ENCODE measurements at places on chromosomes 12 and 14.

- no peak for DNase-seq
Measured at GRCh38 chr12:12523229-12523628, 39.4 kb downstream of the DUSP16 start.

DNA sequence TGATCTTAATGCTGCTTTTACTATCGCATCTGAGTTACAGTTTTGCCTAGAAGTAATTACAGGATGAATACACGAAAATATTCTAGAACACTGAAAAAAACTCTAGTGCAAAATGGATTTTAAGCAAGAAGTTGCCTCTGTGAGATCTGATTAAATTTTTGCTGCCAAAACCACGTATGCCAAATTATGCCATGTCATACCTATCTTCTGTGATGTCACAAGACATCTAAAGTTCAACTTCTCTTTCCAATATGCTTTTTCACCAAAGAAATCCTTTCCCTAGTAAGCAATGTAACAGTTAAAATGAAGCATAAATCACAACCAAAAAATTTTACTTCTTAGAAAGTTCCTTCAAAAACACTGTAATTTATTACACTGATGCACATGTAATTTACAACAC is 39.6 kb downstream of the HECTD4 start:
- no peak for DNase-seq

GRCh38 chr14:49105512-49105911 is 480.7 kb downstream of the RPS29 start:
- no peak for DNase-seq

DNA sequence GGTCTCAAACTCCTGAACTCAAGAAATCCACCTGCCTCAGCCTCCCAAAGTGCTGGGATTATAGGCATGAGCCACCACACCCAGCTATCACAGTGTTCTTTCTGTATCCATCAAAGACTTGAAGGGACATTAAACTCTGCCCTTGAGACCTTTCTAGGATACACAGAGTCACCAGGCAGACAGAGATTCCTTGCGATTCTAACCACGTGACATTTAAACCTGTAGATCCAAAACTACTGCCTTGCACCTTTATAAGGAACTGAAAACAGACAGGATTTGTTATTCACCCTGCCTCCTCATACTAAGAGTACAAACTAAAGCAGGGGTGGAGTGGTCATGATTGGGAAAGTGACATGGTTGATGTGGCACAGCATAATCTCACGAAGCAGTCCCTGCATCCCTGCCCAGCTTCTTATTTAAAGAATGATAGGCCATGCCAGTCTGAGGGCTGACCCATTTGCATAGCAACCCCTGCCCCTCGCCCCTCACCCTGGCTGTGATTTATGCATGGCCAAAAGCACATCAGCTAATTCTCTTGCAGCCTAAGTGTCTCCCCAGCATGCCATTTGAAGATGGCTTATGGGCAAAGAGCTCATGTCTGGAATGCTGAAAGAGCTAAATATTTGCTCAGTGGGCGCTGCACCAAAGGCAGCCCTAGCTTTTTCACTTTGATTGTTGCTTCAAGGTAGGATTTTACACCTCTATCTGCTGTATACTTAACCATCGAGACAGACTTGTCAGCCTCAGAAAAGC is 43.2 kb upstream of the MYBPC1 start:
- no peak for DNase-seq

DNA sequence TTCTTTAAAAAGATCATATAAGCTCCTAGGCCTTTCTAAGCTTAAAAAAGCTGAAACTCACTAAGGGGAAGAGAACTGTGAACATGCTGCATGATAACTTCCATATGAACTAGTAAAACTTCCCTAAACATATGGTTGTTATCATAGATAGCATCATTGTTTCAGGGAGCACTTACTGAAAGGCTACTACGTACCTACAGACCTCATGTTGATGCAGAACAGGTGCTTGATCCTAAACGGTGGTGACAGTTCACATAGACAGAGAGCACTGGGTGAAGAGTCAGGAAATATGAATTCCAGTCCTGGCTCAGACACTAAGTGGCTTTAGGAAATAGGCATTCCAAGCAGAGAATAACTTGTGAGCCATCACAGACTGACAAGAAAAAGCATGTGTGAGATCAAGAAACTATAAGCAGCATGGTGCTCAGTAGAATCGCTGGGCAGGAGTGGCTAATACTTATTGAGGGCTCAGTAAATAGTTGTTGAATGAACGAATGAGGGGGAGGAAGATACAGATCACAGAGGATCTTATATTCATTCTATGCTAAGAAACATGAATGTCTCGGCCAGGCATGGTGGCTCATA is 78.4 kb upstream of the NUDT4 start:
- DNase-seq, result no peak

- peak; percentile 51 for DNase-seq
Measured at GRCh38 chr12:6778217-6778573, 5.9 kb downstream of the LAG3 start.

DNA sequence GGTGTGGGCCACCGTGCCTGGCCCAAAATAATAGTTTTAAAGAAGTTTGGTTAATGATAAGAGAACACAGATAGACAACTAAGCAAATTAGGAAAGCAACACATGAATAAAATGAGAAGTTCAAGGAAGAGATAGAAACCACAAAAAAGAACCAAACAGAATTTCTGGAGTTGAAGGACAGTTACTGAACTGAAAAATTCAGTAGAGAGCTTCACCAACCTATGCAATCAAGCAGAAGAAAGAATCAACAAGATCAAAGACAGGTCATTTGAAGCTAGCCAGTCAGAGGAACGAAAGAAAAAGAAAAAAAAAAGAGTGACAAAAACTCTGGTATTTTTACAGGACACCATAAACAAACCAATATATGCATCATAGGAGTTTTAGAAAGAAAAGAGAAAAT is 15.4 kb upstream of the KRT83 start:
- no peak for DNase-seq

GRCh38 chr12:6226002-6226678 is 25.9 kb downstream of the CD9 start:
- DNase-seq, result no peak
